Neural progenitor cell (in vitro differentiated cells): ENCODE measurements at places on chromosomes 5 and 9. TPM values are rescaled to one million over a fixed set of nuclear protein-coding genes. Genes with fewer than 3 reads are reported as not detected.

- no peak for DNase-seq
Observed at GRCh38 chr9:130672933-130673615, 8.7 kb downstream of the PRDM12 start.

DNA sequence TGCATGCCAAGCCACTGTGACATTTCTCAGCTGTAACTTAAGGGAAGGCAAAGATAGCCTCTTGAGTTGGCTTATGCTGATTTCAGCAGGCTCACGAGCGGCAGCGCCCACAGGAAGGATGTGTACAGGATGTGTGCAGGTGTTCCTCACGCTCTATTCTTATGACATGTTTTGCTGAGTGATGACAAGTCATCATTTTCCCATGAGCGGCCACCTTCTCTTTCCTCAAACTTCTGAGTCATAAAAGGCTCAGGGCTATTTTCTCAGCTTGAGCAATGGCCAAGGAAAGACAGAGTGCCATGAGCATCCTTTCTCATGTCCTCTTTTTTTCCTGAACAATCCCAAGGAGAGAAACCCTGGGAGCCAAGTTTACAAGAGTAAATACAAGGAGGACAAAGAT lies 365.9 kb downstream of the PLK2 start:
- no peak for DNase-seq

GRCh38 chr5:64766941-64767340 lies 1.6 kb downstream of the SREK1IP1 start:
- no peak for DNase-seq

- no peak for DNase-seq
Observed at GRCh38 chr5:14236757-14237156, 93.6 kb downstream of the TRIO start.

GRCh38 chr5:120532835-120533234 lies 68.7 kb downstream of the PRR16 start:
- peak; percentile 69 for DNase-seq

DNA sequence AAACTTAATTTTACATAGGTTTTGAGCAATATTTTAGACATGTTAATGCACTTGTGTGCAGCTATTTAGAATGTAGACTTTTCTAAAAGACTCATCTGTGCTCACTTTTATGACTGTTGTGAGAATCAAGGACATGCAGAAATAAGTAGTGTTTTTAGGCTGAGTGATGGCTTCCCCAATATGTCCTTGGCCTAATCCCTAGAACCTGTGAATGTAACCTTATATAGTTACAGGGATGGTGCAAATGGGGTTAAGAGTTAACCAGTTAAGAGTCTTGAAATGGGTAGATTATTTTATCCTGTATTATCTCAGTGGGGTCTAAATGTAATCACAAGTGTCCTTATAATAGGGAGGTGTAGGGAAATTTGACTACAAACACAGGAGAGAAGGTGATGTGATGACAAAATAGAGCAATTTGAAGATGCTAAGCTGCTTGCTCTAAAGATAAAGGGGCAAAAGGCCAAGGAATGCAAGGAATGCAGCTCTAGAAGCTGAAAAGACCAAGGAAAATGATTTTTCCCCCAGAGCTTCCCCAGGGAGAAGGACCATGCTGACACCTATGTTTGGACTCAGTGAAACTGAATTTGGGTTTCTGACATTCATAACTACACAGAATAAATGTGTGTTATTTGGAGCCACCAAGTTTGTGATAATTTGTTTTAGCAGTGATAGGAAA lies 298.0 kb upstream of the PAPPA start:
- peak; percentile 65 for DNase-seq

Gene CDC37L1
- total RNA-seq, result 24.3 and 32.1 TPM in 2 replicates

Gene TNPO1
- 194 and 316 TPM in 2 replicates for total RNA-seq

Gene MARCHF11
- total RNA-seq, result not detected in 2 replicates

DNA sequence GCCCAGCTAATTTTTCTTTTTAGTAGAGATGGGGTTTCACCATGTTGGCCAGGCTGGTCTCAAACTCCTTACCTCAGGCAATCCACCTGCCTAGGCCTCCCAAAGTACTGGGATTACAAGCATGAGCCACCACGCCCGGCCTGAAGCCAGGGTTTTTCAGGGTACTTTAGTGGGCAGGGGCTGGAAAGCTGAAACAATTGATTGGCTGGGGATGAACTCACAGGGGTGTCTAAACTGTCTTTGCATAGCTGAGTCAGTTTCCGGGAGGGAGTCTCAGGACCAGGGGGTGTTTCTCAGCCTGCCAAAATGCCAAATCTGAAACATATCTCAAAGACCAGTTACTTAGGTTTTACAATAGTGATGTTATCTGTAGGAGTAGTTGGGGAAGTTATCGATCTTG lies 46.1 kb downstream of the PRUNE2 start:
- DNase-seq, result no peak

GRCh38 chr9:36842560-36843530 lies 191.2 kb downstream of the PAX5 start:
- peak; percentile 61 for DNase-seq

- DNase-seq, result no peak
Observed at GRCh38 chr9:27985714-27986113, 412.4 kb upstream of the C9orf72 start.

DNA sequence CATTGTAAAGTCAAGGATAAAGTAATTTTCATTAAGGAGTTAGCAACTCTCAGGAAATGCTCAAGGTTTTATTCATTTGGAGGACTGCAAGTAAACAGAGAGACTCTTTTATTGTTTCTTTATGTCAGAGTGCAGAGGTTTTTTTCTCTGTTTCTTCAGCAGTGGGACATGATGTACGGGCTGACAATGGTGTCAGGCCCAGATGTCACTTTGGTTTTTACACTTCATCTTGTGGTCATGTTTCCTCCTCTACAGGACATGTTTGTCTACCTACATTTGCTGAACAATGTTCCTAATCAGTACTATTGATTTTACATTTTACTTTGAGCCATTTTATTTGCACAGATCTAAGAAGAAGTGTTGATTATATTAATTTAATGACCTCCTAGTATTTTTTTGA lies 72.8 kb upstream of the PARP8 start:
- no peak for DNase-seq

GRCh38 chr5:172735141-172735831 lies 35.7 kb downstream of the DUSP1 start:
- no peak for DNase-seq

- no peak for DNase-seq
Observed at GRCh38 chr9:81335879-81336421, 353.4 kb downstream of the TLE1 start.

Gene FOCAD
- 92.9 and 146 TPM in 2 replicates for total RNA-seq

Gene N4BP3
- total RNA-seq, result 4.1 and 12.8 TPM in 2 replicates

GRCh38 chr9:74666625-74667316 lies 169.6 kb downstream of the RORB start:
- DNase-seq, result no peak

Gene CDC20B
- not detected in 2 replicates for total RNA-seq

DNA sequence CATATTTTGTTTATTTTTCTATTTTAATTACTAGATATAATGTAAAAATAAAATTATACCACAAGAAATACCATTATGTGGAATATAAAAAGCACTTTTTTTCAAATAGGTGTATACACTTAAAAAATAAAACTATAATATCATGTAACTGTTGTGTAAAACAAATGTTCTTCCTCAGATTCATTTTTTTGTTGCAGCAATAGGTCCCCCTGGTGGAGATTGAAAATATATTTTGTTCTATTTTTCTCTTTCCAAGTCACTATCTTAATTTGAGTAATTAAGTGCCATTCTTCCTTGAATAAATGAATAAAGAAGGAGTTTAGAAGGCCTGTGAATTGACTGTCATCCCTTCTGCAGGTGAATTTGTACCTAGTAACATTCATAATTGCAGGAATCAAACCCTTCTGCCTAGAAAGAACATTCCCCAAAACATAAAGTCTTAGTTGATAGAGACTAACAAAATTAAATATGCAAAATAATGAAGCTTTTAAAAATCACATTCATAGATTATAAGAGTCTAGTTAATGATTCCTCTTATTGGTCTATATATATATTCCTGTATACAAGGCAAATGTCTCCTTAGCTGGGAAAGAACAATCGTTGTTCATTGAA lies 23.4 kb downstream of the CETN3 start:
- no peak for DNase-seq

Gene SCGB3A2
- not detected in 2 replicates for total RNA-seq

DNA sequence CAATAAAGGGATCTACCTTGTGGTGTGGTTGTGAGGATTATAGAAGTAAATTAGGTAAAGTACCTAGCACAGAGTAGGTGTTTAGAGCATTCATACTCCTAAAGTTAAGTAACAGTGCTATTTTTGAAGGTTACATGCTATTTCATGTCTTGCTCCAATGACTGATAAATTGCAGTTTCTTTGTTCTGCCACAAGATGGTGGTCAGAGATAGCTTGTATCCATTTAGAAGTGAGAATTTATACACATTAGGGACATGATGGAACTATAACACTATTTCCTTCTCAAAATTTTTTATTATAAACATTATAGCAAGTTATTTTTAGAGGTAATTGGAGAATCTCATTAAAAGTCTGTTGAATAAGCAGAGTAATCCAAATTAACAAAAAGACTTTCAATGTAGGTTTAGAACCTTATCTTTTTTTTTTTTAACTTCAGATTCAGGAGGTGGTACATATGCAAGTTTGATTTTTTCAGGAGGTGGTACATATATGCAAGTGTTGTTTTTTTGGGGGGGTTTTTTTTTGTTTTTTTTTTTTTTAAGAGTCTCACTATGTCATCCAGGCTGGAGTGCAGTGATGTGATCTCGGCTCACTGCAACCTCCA lies 17.1 kb downstream of the MTREX start:
- peak; percentile 20 for DNase-seq

- DNase-seq, result no peak
Observed at GRCh38 chr9:84845956-84846900, 176.7 kb downstream of the NTRK2 start.

Gene HTR4
- 0.06 TPM in 1 of 2 replicates, not detected in the other for total RNA-seq

DNA sequence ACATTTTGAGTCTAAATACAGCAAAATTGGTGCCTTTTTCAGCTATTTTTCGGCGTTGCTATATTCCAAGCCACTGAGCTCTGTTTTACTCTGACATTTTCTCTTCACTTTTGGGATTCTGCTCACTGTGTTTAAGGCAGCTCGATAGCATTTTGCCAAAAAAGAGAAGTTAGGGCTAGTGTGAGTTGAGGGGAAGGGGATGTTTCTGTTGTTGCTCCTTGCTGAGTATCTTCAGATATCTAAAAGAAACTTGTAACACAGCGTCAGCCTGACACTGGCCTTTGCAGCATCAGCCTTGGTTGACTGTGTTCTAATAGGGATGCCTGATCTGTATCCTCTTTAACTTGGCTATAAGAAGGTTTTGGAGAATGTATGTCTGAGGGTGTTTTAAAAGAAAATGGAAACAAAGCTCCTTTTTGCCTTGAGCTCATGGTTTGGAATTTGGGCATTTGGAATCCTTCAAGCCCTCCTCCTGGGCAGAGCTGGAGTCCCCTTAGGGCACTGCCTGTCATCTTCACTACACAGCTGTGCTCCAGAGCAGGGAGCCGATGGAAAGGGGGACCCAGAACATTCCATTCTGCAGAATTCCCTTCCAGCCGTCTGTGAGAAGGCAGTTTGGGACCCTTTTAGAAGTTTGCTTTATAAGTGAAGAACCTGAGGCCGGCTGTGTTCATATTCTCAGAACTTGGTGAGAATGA lies 63.0 kb downstream of the EXOSC2 start:
- DNase-seq, result peak; percentile 41

- no peak for DNase-seq
Observed at GRCh38 chr5:176588297-176588696, 21.7 kb downstream of the GPRIN1 start.

DNA sequence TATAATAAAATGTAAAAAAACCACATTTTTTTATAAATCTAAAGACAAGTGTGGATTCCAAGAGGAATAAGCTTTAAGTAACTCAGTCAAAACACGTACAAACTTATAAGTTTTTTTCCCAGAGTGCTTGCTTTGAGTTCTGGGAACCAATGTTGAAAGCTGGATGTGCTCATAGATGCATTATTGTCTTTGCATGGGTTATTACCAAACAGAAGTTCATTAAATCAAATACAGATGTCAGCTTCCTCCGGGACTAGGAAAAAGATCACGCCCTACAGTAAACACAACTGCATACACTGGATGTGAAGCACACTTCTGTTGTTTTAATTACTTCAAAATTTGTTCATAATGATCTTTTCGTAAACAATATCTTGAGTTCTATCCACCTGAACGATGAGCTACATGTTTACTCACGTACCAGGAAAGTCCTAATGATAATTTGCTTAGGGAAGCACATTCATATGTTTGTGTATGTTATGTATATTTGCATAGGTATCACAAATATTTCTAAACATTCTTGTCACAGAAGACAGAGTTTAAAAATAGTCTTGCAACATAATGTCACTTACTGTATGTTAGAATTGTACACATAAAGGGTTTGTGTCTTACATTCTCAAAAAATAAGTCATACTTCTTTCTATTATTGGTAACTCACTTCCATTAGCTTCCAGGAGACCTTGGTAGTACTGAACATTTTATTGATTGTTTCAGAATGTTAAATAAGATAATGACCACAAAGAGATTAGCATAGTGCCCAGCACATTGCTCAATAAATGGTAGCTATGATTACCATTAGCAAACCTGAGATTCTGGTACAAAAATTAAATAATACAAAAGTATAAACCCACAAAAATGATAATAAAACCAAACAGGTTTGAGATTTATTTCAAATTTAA lies 427.4 kb downstream of the CETN3 start:
- DNase-seq, result no peak

GRCh38 chr5:164220522-164220921 lies 715.1 kb downstream of the MAT2B start:
- DNase-seq, result peak; percentile 8

DNA sequence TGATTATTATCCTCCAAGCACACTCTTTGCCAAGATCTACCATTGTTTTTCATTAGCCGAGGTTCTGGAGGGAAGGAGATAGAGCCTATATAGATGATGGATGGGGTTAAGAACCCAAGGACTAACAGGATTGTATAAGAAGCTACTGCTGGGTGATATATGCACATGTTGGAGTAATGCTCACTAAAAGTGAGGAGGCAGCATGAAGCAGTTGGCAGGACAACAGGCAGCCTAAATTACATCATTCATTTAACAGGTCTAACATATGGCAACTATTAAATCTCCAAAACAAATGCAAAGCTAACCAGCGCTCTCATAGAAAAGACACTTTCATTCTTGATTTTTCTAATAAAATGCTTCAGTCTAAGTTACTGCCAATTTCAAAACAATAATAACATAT lies 293.2 kb downstream of the EPB41L4A start:
- DNase-seq, result no peak

Gene IFNA13
- total RNA-seq, result not detected in 2 replicates

Gene RNF208
- 0.77 and 0.84 TPM in 2 replicates for total RNA-seq

Gene FAM221B
- not detected in 2 replicates for total RNA-seq

- no peak for DNase-seq
Observed at GRCh38 chr5:156361436-156362109, 34.6 kb downstream of the SGCD start.

- DNase-seq, result no peak
Observed at GRCh38 chr5:38069360-38069759, 189.0 kb upstream of the EGFLAM start.

Gene STPG3
- total RNA-seq, result not detected in 2 replicates

DNA sequence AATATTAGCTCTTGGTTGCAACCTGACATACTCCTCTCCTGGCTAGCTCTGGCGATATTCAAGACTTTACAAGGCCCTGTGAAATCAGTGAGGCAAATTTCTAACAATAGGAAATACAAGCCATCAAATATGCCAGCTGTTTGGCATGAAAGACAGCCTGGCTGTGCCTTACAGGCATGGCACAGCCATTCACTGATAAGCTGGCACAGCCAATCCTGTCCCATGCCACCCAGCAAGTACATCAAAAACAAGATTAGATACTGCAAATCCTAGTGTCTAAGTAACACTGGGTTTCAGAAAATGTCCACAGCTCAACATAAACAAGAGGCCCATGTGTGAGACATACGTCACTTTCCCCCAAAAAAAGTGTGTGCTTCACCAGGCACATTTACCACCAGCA lies 1045.8 kb upstream of the DMAC1 start:
- DNase-seq, result no peak
